ENCODE measurements at places on chromosomes 2 and 18. TPM values are rescaled to one million over a fixed set of nuclear protein-coding genes. Genes with fewer than 3 reads are reported as not detected.

- DNase-seq, result no peak
- no peak overlapping the region for H3K4me3 ChIP-seq
These were observed 16.6 kb downstream of the THAP4 start for GRCh38 chr2:241620419-241620769.

DNA sequence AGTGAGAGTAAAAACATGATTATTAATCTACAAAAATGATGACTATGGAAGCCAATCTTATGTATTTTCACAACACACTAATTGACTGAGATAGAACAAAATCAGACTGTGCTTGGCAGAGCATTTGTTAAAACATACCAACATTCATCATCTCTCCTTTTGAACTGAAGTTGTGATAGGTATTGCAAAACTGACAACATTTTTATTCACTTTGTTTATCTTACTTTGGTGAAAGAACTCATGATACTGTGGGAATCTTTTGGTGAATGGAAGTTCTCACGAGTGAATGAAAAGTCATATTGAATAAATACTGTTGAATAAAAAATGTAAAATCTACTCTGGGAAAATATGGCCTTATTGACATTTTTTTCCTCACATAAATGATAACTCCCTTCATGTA is 1430.2 kb upstream of the PIK3C3 start:
- H3K36me3 ChIP-seq, result no peaks in the 10 kb centered on the region
- no peak for DNase-seq
- H3K27ac ChIP-seq, result no peak overlapping the region
- no peaks in the 10 kb centered on the region for H3K4me1 ChIP-seq
- H3K4me3 ChIP-seq, result no peak overlapping the region

The SPATA3 gene
- not detected for total RNA-seq

The IL18RAP gene
- total RNA-seq, result 2.3 TPM

The RBM44 gene
- total RNA-seq, result 1.4 TPM

DNA sequence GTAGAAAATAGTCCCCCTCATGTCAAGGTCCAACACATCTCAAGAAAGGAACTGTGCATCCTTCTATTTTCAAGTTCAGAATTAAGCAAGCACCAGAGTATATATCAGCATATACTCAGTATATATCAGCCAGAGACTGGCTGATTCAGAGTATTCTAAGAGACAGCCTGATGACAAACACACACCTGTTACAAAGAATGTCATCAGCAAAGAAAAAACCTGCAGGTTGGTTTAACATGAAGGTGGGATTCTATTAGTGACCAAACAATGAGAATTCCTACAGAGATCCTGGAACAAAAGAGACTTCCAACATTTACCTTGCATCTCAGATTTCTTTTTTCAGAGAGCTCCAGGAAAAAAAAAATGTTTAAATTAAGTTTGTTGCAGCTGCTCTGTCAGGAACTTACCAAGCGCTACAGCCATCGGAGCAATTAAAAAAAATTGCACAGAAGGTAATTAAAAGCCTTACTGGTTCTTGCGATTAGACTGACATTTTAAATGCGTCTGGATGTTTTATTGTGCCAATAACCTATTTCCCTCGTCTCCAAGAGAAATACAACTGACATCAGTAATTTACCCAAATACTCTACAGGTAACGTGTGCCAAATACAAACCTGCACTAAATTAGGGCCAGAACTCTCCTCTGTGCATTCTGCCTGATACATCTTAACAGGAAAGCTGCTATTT is 218.1 kb downstream of the HNMT start:
- no peak overlapping the region for H3K4me3 ChIP-seq
- no peaks in the 10 kb centered on the region for H3K27me3 ChIP-seq
- H3K4me1 ChIP-seq, result no peaks in the 10 kb centered on the region
- no peaks in the 10 kb centered on the region for H3K36me3 ChIP-seq

The CRYGD gene
- not detected for total RNA-seq

Measured in breast epithelium (tissue), 4 donors.